ENCODE measurements at places on chromosomes 1 and 21.

GRCh38 chr1:25757151-25757845 is 42.7 kb upstream of the SELENON start:
- no peaks in the 10 kb centered on the region for H3K27me3 ChIP-seq
- DNase-seq: no peak
- no peaks in the 10 kb centered on the region for H3K36me3 ChIP-seq
- no peak overlapping the region for H3K4me3 ChIP-seq
- H3K27ac ChIP-seq: no peak overlapping the region
- H3K4me1 ChIP-seq: no peaks in the 10 kb centered on the region

- no peaks in the 10 kb centered on the region for H3K36me3 ChIP-seq
- H3K4me1 ChIP-seq: peaks cover 14% of the 10 kb centered on the region
- no peak overlapping the region for H3K4me3 ChIP-seq
- DNase-seq: no peak
- peak overlapping the region; percentile 77 for H3K27ac ChIP-seq
Measured at GRCh38 chr1:27139980-27140379, 14.9 kb downstream of the SLC9A1 start.

GRCh38 chr1:53125623-53126360 is 16.6 kb downstream of the SLC1A7 start:
- H3K36me3 ChIP-seq: no peaks in the 10 kb centered on the region
- no peaks in the 10 kb centered on the region for H3K4me1 ChIP-seq
- H3K27ac ChIP-seq: no peak overlapping the region
- no peak overlapping the region for H3K4me3 ChIP-seq

- no peak overlapping the region for H3K4me3 ChIP-seq
- H3K27me3 ChIP-seq: no peaks in the 10 kb centered on the region
Measured at GRCh38 chr1:94031154-94031553, 89.8 kb downstream of the ABCA4 start.

GRCh38 chr1:221039616-221040015 is 160.4 kb downstream of the HLX start:
- no peak for DNase-seq
- H3K36me3 ChIP-seq: no peaks in the 10 kb centered on the region
- no peaks in the 10 kb centered on the region for H3K27me3 ChIP-seq
- no peak overlapping the region for H3K4me3 ChIP-seq
- no peak overlapping the region for H3K27ac ChIP-seq

GRCh38 chr1:198157847-198158725 is 1.3 kb downstream of the NEK7 start:
- H3K4me3 ChIP-seq: peak overlapping the region; percentile 94
- H3K27ac ChIP-seq: peak overlapping the region; percentile 99
- peaks cover 6% of the 10 kb centered on the region for H3K4me1 ChIP-seq
- no peaks in the 10 kb centered on the region for H3K36me3 ChIP-seq
- H3K27me3 ChIP-seq: no peaks in the 10 kb centered on the region

GRCh38 chr1:4668743-4669700 is 14.6 kb downstream of the AJAP1 start:
- DNase-seq: no peak
- H3K4me1 ChIP-seq: no peaks in the 10 kb centered on the region
- H3K27me3 ChIP-seq: peaks cover 2% of the 10 kb centered on the region
- no peak overlapping the region for H3K27ac ChIP-seq
- no peaks in the 10 kb centered on the region for H3K36me3 ChIP-seq

DNA sequence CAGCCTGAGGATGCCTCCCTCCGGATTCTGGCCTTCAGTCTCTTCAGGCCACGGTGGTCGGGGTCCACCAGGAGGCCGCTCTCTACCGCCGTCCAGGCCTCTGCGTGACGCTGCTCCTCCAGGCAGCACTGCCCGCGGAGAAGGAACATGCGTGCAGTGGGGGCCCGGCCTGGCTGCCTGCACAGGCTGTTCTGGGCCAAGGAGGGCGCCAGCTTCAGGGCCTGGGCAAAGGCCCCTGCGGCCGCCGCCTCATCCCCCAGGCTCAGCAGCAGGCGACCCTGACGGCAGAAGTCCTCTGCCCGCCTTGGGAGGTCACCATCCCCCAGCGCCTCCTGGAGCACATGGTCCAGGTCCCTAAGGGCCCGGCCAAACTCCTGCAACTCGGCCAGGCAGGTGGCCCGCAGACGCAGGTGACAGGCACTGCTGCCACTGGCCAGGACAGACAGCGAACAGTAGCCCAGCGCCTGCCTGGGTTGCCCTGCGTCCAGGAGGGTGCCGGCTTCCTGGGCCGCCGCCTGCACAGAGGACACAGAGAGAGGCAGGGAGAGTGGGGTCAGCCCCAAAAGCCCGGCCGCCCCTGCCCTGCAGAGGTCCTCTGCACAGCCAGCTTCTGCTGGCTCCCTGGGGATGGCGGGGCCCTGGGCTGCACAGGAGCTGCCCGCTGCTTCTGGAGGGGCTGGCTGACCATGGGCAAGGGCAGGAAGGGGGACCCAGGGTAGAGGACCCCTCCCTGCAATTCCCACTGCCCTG is 8.7 kb upstream of the MMEL1 start:
- H3K27ac ChIP-seq: peak overlapping the region; percentile 94
- no peaks in the 10 kb centered on the region for H3K27me3 ChIP-seq
- no peak overlapping the region for H3K4me3 ChIP-seq
- no peaks in the 10 kb centered on the region for H3K36me3 ChIP-seq

- H3K36me3 ChIP-seq: no peaks in the 10 kb centered on the region
- no peak overlapping the region for H3K4me3 ChIP-seq
- peak overlapping the region; percentile 66 for H3K27ac ChIP-seq
- no peaks in the 10 kb centered on the region for H3K27me3 ChIP-seq
- DNase-seq: no peak
Measured at GRCh38 chr1:19374083-19374801, 62.1 kb downstream of the SLC66A1 start.

GRCh38 chr1:30706528-30706927 is 16.9 kb downstream of the MATN1 start:
- H3K27me3 ChIP-seq: no peaks in the 10 kb centered on the region
- no peak overlapping the region for H3K27ac ChIP-seq
- peaks cover 6% of the 10 kb centered on the region for H3K4me1 ChIP-seq
- no peak for DNase-seq

All from breast epithelium (tissue), 4 donors.